ENCODE measurements at places on chromosomes 6 and 20.

GRCh38 chr20:20709887-20710286 lies 2.6 kb downstream of the RALGAPA2 start:
- peaks cover 4% of the 10 kb centered on the region for H3K4me1 ChIP-seq
- no peaks in the 10 kb centered on the region for H3K36me3 ChIP-seq
- H3K27me3 ChIP-seq: no peaks in the 10 kb centered on the region
- DNase-seq: no peak

- no peaks in the 10 kb centered on the region for H3K27me3 ChIP-seq
- DNase-seq: peak; percentile 16
- H3K4me1 ChIP-seq: peaks cover 6% of the 10 kb centered on the region
- H3K4me3 ChIP-seq: no peak overlapping the region
- H3K36me3 ChIP-seq: no peaks in the 10 kb centered on the region
- H3K27ac ChIP-seq: peak overlapping the region; percentile 40
These were observed 354.5 kb downstream of the UTRN start for GRCh38 chr6:144639654-144640053.

GRCh38 chr6:80527552-80528052 lies 421.1 kb downstream of the BCKDHB start:
- no peaks in the 10 kb centered on the region for H3K36me3 ChIP-seq
- H3K27ac ChIP-seq: no peak overlapping the region
- peaks cover 10% of the 10 kb centered on the region for H3K4me1 ChIP-seq
- H3K4me3 ChIP-seq: no peak overlapping the region

DNA sequence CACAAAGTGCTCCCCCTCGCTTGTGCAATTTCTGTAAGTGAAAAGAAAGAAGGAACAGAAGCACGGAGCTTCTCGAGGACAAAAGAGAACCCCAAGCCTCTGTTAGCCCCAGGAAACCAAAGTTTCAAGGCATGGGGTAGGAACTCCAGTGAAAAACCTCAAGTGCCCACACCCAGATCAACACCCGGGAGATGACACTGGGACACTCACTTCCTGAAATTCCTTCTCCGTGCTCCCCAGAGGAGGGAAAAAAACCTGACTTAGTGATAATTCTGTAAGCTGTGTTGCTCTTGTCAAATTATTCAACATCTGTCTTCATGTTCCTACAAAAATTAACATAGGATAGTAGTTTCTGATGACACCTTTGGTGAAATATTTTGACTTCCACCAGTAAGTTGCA lies 4.6 kb downstream of the MDGA1 start:
- H3K27ac ChIP-seq: no peak overlapping the region
- H3K4me1 ChIP-seq: peaks cover 7% of the 10 kb centered on the region
- no peaks in the 10 kb centered on the region for H3K36me3 ChIP-seq
- H3K27me3 ChIP-seq: peaks cover 57% of the 10 kb centered on the region

DNA sequence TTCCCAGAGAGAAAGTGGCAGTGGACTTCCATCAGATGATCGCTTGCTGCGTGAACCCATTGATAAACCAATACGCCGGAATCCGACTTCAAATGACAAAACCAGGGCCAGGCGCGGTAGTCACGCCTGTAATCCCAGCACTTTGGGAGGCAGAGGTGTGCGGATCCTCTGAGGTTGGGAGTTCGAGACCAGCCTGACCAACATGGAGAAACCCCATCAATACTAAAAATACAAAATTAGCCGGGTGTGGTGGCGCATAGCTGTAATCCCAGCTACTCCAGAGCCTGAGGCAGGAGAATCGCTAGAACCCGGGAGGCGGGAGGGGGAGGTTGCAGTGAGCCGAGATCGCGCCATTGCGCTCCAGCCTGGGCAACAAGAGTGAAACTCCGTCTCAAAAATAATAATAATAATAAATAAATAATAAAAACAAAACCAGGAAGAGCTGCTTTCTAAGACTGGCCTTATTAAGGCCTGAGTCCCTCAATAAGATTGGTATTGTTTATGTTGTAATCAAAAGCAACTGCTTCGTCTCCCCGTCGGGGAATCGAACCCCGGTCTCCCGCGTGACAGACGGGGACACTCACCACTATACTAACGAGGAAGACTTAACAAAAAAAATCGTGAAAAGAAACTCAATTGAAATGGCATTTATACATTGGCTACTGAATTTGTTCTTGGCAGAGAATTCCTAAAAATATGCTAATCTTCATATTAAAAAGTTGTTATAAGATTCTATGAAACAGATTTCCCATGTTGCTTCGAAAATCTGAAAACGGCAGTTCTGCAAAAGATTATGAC lies 110.2 kb upstream of the ZNF184 start:
- no peaks in the 10 kb centered on the region for H3K4me1 ChIP-seq
- H3K27me3 ChIP-seq: peaks cover 22% of the 10 kb centered on the region
- H3K4me3 ChIP-seq: peak overlapping the region; percentile 6

DNA sequence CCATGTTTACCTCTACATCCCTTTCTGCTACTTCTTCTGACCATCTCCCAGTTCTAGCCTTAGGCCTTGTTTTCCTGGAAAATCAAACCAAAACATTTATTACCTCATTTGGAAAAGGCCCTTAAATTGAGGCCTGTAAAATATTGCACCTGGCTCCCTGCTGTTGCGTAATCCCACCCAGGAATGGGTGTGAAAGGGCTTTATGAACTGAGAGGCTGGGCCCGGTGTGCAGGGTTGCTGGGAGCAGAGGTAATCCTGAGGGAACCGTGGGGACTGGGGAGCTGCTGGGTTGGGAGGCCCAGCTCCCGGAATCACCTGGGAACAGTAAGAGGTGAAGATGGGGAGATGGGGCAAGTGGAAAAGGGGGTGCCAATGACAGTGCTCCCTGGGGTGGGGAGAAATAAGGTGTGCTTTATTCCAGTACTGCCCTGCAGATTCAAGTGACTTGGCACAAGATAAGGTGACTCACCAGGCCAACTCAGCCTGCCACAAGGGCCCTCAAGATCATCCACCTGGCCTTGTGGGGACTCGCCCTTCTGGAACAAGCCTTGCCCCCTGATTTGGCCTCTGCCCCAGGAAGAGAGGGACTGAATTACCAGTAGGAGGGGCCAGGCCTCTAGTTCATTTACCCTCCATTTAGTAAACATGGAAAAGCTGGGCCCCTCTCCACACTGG lies 44.2 kb downstream of the KCNK5 start:
- no peaks in the 10 kb centered on the region for H3K36me3 ChIP-seq
- DNase-seq: no peak
- H3K27ac ChIP-seq: no peak overlapping the region
- H3K27me3 ChIP-seq: no peaks in the 10 kb centered on the region
- H3K4me3 ChIP-seq: no peak overlapping the region

- DNase-seq: no peak
- peaks cover 4% of the 10 kb centered on the region for H3K27me3 ChIP-seq
- H3K27ac ChIP-seq: no peak overlapping the region
- no peak overlapping the region for H3K4me3 ChIP-seq
- no peaks in the 10 kb centered on the region for H3K4me1 ChIP-seq
These were observed 226.1 kb upstream of the GMDS start for GRCh38 chr6:2471472-2471871.

DNA sequence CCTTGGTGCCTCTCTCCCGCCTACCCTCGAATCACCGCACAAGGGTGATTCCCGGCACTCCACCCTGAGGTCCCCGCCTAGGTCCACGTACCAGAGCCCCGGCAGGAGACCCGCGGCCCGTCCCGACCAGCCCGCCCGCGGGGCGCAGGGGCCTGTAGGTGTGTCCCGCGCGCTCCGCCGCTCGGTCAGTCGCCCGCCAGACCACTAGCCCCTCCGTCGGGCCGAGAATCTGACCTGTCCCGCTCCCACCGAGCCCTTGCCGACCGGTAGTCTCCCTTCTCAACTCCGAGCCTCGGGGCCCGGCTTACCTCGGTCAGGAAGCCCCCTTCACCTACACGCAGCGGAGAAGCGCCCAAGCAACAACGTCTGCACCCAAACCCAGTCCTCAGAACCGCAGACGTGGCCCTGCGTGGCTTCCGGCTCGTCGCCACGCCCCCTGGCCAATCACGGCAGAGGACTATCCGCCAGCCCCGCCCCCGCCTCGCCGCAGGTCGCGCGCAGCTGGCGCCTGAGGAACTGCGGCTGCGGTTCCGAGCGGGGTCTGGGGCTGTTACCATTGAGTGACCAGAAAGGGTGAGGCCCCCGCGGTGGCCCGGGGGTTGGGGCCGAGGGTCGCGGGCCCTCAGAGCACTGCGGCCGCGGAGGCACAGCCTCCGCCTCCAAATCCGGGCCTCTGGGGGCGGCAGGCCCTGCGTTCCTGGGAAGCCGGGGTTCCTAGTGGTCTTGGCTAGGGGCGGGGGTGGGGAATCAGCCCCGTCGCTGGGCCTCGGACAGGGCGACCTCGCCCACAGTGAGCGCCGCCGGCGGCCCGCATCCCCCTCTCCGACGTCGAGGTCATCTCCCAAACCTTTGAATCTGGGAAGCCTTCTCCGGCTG lies at the start of the genes PGM3 and RWDD2A:
Gene PGM3 (minus strand): TSS at position 395 of the 876 bp plus-strand sequence. CDS start 2,253 bp downstream, outside the sequence.
Gene RWDD2A (plus strand): TSS at position 487 of the 876 bp plus-strand sequence. CDS start 1,095 bp downstream, outside the sequence.
- peak within 1 kb of the TSS; percentile 93 for H3K4me3 ChIP-seq
- H3K27ac ChIP-seq: peak within 1 kb of the TSS; percentile 92
- peak; percentile 89 for DNase-seq
- H3K27me3 ChIP-seq: no peaks in the 10 kb centered on the region
- peaks cover 44% of the 10 kb centered on the region for H3K36me3 ChIP-seq
- peaks cover 11% of the 10 kb centered on the region for H3K4me1 ChIP-seq

GRCh38 chr20:50551288-50551687 lies 41.1 kb downstream of the PTPN1 start:
- no peak overlapping the region for H3K4me3 ChIP-seq
- DNase-seq: no peak
- H3K27me3 ChIP-seq: no peaks in the 10 kb centered on the region
- peaks cover 5% of the 10 kb centered on the region for H3K4me1 ChIP-seq
- no peaks in the 10 kb centered on the region for H3K36me3 ChIP-seq

- H3K27me3 ChIP-seq: no peaks in the 10 kb centered on the region
- no peaks in the 10 kb centered on the region for H3K36me3 ChIP-seq
- no peak overlapping the region for H3K27ac ChIP-seq
These were observed 78.4 kb downstream of the OLIG3 start for GRCh38 chr6:137415834-137416190.

DNA sequence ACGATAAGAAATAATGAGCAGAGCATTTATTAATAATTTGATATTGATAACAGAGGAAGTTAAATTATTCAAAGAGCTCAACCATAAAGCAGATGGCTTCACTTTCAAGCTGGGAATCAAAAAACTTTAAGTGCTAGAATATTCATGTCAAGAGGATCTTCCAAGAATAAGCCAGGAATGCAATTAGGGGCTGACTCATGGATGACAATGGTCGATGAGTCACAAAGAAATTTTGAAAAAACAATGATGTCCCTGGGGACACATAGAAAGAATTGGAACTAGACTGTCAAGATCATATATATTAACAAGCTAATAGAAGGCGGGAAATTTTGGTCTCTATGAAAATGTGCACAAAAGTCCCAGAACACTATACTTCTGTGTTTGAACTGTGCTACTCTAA lies 304.1 kb downstream of the LAMA2 start:
- no peaks in the 10 kb centered on the region for H3K27me3 ChIP-seq
- no peaks in the 10 kb centered on the region for H3K4me1 ChIP-seq
- no peak overlapping the region for H3K27ac ChIP-seq
- DNase-seq: no peak

DNA sequence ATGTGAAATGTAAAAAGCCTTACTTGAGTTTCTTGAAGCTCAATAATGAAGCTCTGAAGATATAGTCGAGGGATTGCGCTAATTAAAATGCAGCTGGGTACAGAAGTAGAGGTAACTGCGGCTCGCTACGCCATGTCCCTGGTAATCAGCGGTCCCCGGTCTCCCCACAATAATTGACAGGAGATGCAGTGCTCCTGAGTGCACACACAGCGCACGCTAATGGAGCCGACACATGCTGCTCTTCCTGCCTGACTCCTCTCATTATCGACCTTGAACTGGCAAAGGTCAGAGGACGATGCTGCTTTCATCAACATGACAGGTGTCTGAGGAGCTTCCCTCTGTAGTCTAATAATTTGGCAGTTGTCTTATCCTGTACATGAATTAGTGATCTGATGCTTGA lies 365.9 kb downstream of the RNF144B start:
- no peak overlapping the region for H3K4me3 ChIP-seq
- no peaks in the 10 kb centered on the region for H3K36me3 ChIP-seq
- H3K27ac ChIP-seq: no peak overlapping the region
- H3K4me1 ChIP-seq: peaks cover 16% of the 10 kb centered on the region

GRCh38 chr6:11207199-11207968 lies 25.1 kb downstream of the NEDD9 start:
- no peaks in the 10 kb centered on the region for H3K27me3 ChIP-seq
- DNase-seq: peak; percentile 98
- H3K27ac ChIP-seq: no peak overlapping the region
- H3K4me1 ChIP-seq: peaks cover 41% of the 10 kb centered on the region

DNA sequence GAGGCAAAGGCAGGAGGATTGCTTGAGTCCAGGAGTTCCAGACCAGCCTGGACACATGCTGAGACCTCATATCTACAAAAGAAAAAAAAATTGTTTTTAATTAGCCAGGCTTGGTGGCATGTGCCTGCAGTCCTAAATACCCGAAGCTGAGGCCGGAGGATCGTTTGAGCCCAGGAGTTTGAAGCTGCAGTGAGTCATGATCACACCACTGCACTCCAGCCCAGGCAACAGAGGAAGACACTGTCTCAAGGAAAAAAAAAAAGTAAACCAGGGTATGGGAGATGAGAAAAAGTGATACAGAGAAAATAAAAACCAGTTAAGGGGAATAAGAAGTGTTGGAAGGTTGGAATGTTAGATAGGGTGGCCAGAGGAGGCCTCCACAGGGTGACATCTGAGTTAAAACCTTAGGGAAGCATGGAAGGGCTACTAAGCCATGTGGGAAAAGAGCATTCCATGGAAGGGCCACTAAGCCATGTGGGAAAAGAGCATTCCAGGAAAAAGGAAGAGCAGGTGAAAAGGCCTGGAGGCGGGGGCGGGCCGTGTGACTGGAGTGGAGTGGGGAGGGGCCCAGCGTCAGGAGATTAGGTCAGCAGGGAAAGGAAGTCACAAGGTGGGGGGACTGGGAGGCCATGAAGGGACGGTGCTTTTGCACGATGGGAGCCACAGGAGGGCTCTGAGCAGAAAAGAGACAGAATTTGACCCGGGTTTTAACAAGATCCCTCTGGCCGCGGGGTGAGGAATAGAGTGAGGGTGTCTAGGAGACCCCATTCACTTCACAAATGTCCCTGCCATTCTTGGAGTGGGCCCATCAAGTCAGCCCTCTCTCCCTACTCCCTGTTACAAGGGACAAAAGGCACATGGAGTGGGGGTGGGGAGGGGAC lies 18.3 kb downstream of the CPNE5 start:
- no peak overlapping the region for H3K4me3 ChIP-seq
- no peak overlapping the region for H3K27ac ChIP-seq
- no peaks in the 10 kb centered on the region for H3K4me1 ChIP-seq
- peak; percentile 51 for DNase-seq
- no peaks in the 10 kb centered on the region for H3K27me3 ChIP-seq

GRCh38 chr20:53048387-53048786 lies 76.2 kb downstream of the TSHZ2 start:
- DNase-seq: no peak
- H3K27me3 ChIP-seq: no peaks in the 10 kb centered on the region
- no peaks in the 10 kb centered on the region for H3K36me3 ChIP-seq
- H3K4me3 ChIP-seq: no peak overlapping the region
